ENCODE measurements at places on chromosomes 12 and 14.

DNA sequence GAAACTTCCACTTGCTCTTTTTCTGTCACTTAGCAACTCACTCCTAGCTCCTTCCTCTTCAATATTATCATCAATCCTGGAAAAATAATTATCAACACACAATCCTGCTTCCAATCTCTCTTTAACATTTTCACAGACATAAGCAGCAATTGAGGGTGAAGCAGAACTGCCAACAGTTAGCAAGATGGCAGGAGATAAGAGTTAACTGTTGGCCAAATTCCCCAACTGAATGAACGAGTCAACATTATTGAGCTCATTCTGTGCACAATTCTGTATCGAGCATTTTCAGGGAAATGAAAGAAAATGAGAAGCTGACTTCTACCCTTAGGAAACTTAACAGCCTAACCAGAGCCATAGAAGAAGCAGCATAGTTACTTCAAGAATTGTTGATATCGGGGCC, 152.0 kb downstream of the KCNA5 start:
- DNase-seq: no peak

DNA sequence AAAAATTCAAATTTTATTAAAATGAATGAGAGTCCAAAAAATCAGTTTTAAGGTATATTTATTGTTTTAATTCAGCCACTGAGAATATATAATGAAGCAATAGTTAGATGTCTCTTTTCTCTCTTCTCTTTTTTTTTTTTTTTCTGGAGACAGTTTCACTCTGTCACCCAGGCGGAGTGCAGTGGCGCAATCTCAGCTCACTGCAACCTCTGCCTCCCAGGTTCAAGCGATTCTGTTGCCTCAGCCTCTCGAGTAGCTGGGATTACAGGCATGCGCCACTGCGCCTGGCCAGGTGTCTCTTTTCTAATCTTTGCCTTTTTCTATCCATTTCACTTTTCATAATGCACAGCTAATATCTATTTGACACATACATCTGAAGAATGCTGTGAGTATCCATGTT, 307.1 kb upstream of the RGS6 start:
- DNase-seq: no peak

DNA sequence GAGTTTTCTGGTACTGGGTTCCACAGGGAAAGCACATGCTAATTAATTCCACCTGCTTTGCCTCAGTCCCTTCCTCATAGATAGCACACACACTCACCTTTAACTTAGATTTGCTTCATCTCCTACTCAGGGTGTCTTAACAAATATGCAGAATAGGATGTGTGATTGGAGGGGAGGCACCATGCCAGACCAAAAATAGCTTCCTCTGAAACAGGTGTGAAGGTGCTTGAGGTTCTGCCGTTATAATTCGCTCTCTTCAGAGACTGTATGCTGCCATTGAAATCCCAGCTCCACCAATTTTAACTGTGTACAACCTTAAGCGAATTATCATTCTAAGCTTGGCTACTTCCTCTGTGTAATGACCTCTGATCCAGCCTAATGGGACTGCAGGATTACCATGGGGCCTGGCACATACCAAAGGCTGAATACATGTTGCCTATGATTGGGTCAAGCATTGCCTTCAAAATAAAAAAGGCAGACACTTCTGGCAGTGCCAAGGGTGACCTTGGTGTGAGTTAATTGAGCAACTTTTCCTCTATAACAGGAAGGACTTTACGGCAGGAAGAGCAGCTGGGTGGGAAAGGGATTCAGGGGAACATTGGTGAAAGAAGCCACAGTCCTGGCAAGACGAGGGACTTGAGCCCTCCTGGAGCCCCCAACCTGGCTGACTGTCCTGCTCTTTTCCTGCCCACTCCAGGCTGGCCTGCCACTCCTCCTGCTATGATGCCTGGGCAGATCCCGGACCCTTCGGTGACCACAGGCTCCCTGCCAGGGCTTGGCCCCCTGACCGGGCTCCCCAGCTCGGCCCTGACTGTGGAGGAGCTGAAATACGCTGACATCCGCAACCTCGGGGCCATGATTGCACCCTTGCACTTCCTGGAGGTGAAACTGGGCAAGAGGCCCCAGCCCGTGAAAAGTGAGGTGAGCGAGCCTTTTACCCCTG, 9.7 kb downstream of the JDP2 start:
- DNase-seq: no peak

DNA sequence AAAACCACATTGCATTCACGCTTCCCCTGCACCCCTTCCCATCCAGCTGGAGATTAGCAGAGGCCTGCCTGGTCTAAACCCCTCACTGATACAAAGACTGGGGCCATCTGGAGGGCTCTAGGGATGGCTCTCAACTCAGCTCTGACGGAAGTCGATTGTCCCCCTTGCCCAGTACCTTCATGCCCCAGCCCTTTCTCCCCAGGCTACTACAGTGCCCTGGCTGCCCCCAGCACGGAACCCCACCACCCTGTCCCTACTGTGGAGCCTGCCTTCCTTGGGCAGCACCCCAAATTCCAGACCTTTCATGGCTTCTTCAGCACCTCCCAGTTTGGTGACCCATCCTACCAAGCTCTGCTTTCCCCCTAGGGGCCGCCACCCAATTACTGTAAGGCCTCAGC, 25.6 kb downstream of the ZFP36L1 start:
- DNase-seq: no peak

DNA sequence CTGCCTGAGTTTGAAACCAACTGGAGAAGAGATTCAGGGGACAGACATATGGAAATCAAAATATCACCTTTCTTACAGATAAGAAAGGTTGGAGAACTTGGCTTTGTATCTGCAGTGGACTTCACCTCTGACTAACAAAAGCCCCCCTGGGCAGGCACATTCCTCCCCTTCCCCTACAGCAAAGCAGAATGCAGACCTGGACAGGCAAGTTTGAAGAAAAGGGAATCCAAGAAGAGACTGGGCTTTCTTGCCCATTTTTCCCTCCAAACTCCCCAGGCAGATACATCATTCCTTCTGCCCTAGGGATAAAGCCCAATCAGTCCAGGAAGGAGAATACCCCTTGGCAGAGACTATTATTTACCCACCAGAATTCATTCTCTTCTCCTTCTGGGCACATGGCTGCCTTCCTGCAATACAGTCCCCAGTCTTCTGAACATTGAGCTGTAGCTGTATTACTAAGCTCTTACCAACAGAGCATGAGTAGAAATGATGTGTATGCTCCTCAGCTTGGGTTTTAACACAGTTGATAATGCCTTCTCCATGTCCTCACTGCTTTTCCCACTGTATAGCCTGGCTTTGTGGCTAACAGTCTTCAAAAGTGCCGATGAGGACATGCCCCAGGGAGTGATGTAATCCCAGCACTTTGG, 17.4 kb upstream of the NAP1L1 start:
- no peak for DNase-seq
